ENCODE measurements at places on chromosomes 7 and 10.

GRCh38 chr7:55207436-55208125 is 157.6 kb upstream of the LANCL2 start:
- DNase-seq, result no peak

DNA sequence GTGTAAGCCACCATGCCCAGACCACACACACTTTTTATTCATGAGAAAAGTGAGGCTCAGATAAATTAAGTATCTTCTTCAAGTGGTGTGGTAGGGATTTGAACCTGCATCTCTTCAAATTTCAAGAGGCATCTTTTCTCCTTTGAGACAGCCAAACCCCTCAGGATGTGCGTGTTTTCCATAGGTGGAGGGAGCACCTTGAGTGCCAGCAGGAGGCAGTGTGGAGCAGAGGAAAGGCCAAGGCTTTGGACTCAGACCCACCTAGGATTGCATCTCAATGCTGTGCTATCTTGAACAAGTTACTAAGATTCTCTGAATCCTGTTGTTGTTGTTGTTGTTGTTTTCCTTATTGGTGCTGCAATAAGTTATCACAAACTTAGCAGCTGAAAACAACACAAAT is 40.2 kb upstream of the MYL10 start:
- peak; percentile 16 for DNase-seq

GRCh38 chr7:26959290-26959689 is 94.9 kb upstream of the SKAP2 start:
- DNase-seq, result no peak

DNA sequence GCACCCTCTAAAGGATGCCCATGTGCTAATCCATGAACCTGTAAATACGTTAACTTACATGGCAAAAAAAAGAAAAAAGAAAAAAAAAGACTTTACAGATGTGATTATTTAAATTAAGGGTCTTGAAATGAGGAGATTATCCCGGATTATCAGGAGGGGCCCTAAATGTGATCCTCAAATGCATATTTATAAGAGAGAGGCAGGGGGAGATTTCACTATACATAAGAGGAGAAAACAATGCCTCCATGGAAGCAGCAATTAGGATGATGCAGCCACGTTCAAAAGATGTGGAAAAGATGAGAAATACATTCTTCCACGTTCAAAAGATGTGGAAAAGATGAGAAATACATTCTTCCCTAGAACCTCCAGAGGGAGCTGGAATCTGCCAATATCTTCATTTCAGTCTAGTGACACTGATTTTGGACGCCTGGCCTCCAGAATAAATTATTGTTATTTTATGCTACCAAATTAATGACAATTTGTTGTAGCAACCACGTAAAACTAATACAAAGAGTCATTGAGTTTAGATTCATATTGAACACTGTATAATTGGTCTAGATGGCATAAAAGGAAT is 328.4 kb upstream of the GNAI1 start:
- no peak for DNase-seq

DNA sequence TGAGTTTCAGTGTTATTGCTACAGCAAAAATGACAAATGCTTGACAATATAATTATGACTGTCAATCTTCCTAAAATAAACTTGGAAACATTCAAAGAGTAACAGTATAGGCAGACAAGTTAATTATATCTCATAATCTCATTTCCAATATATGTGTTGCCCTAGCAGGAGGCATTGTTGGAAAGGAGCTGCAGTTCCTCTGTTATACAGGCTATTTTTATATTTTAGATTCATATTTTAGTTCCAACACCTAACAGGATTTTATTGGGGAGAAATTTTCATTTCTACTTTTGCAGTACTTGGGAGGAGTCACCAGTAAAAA is 19.3 kb downstream of the VOPP1 start:
- no peak for DNase-seq

Data from stimulated activated CD4-positive, alpha-beta T cell treated with anti-CD3 and anti-CD28 coated beads, Interleukin-2, amount 100 ng/mL, for 24 hours (primary cell).